ENCODE measurements at places on chromosomes 3 and 15.
A peak's percentile ranks its signal among the peaks of the same experiment; 100 is the strongest.

GRCh38 chr3:57961177-57961827 is 46.9 kb upstream of the FLNB start:
- DNase-seq = no peak

DNA sequence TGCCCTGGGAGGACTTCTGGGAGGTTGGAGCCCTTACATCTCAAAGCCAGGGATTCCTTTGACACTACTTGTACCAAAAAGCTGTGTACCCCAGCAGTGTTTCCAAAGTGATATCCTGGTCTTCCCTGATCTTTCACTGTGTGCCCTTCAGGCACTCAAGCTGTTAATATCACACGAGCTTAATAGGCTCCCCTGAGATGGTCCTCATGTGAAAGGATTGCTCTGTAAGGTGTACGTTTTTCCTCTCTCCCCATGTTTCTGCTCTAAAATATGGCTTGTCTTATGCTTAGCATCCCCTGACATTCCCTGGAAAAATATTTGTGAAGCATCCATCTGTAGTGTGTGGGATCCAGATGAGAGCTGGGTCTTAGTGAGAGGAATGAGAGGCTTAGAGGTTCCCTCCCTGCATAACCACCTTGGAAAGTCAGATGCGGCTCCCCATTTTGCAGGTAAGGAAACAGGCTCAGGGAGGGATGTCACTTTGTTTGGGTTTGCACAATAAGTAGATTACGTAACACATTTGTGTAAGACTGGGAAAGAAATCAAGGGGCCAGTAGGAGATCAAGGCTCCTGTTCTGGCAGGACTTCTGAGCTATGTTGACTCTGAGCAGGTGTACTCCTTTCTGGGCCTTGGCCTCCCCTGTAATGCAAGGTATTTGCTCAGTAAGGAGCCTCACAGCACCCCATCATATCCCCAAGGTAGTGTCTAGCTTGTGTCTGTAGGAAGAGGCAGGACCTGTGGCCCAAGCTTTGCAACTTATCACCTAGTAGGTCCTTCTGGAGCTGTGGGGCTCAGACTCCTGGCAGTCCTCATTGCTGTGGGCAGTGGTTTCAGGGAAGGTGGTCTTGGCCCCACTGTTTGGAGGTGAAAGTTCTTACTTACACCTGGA is 667 bp upstream of the ACOX2 start:
- DNase-seq = no peak

GRCh38 chr3:72015463-72015862 is 230.5 kb upstream of the PROK2 start:
- no peak for DNase-seq

GRCh38 chr3:154285221-154285620 is 39.1 kb downstream of the DHX36 start:
- no peak for DNase-seq

GRCh38 chr15:75131269-75131643 is 70.4 kb upstream of the C15orf39 start:
- DNase-seq = no peak

DNA sequence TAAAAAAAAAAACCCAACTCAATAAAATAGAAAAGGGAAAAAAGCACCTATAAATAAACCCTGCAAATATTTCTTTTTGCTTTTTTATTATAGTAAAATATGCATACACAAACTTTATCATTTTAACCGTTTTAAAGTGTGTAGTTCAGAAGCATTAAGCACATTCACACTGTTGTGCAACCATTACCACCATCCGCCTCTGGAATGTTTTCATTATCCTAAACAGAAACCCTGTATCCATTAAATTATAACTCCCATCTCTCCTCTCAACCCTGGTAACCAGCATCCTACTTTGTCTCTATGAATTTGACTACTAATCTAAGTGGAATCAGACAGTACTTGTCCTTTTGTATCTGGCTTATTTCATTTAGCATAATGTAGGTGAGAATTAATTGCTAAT is 15.0 kb downstream of the CDCP1 start:
- no peak for DNase-seq

DNA sequence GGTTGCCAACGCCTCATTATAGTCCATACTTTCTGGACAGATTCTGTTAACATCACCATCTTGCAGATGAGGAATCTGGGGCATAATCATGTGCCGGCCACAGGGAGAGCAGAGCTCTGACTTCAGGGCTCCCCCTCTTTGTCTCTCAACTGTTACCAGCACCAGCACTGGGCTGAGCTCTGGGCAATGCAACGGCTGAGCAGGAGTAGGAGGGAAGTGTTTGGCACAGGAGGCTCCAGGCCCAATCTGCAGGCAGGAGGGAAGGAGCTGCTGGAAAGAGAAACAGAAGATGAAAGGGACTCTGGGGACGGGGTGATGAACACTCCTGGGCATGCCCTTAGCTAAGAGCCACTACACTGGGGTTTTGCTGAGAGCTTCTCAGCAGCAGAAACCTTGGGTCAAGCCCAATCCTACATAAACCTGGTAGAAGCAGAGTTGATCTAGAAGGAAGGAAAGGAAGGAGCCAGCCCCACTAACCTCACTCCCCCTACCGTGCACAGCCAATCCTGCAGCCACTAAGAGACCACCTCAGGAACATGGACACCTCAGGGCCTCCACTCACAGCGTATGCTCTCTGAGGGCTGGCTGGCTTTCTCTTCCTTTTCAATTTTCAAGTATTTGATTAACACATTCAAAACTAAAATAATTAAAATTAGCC is 73.1 kb upstream of the SPATA12 start:
- DNase-seq = no peak

GRCh38 chr3:12719984-12720898 is 38.8 kb downstream of the TMEM40 start:
- DNase-seq = peak; percentile 61

DNA sequence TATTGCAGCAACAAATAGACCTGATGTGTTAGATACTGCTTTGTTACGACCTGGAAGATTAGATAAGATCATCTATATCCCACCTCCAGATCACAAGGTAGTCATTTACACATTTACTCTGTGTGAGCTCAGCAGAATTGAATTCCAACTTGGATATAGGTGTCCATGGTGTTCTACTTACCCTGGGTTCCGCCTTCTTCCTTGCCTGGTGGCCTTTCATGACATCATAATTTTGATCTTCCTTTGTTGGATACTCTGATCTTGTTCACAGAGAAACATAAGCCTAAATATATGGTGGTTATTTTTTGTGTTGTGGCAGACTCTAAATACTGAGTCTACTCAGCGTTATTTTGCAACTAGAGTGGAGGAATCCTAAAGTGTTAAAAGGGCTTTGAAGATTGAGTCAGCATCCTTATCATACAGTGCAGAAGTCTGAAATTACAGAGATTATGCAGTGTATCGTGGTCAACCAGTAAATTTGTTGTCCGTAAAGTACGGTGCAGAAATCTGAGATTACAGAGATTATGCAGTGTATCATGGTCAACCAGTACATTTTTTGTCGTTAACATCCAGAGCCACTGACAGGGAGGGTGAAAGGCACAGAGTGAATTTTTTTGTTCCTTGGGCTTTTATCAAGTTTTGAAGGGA is 39.1 kb upstream of the GATM start:
- no peak for DNase-seq

DNA sequence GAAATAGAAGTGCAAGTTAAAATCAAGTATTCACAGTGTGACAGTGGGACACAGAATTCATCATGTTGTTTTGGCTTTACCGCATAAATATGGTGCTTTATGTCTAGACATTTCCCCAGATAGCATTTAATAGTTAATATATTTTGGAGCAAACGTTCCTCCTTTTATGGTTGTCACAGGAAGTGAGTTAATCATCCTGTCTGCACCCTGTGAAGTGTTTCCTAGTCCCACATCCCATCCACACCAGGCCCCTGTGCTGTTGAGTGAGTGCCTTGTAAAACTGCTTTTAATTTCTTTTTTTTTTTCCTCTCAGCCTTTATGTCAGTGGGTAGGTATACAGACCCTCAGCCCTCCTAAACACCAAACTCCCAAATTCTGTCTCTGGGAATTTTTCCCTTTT is 393.7 kb downstream of the FEZF2 start:
- no peak for DNase-seq

- DNase-seq = no peak
Observed at GRCh38 chr3:38348903-38349302, 2.3 kb downstream of the XYLB start.

GRCh38 chr15:74621936-74622335 is 6.3 kb downstream of the CLK3 start:
- DNase-seq = no peak

DNA sequence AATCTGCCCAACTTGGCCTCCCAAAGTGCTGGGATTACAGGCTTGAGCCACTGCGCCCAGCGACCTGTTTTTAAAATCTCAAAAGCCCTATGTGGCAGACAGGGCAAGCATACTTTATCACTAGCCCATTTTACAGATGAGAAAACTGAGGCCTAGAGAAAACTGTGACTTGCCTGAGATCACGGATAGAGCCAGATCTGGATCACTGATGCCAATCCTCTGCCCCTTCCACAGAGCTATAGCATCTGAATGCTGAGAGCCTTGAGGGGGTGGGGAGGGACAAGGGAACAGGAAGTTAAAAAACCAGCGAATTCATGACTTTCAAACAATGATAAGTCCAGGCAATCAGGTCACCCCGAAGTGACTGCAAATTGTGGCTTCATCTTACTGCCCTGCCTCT is 7.3 kb downstream of the ANKRD63 start:
- no peak for DNase-seq

- no peak for DNase-seq
Observed at GRCh38 chr3:83065851-83066460, 1304.5 kb upstream of the GBE1 start.

DNA sequence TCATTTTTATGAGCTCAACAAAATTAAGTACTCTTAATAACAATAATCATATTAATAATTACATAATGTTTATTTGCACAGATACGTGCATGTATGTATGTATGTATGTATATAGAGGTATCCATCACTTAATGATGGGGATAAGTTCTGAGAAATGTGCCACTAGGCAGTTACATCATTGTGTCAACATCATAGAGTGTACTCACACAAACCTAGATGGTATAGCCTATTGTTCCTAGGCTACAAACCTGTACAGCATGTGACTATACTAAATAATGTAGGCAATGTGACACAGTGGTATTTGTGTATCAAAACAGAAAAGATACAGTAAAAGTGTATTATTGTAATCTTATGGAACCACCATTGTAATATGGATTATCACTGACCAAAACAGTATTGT is 874.7 kb upstream of the GBE1 start:
- no peak for DNase-seq

GRCh38 chr15:96184297-96184696 is 146.2 kb upstream of the NR2F2 start:
- DNase-seq = no peak

- no peak for DNase-seq
Observed at GRCh38 chr15:90056529-90056928, 45.7 kb downstream of the IDH2 start.

DNA sequence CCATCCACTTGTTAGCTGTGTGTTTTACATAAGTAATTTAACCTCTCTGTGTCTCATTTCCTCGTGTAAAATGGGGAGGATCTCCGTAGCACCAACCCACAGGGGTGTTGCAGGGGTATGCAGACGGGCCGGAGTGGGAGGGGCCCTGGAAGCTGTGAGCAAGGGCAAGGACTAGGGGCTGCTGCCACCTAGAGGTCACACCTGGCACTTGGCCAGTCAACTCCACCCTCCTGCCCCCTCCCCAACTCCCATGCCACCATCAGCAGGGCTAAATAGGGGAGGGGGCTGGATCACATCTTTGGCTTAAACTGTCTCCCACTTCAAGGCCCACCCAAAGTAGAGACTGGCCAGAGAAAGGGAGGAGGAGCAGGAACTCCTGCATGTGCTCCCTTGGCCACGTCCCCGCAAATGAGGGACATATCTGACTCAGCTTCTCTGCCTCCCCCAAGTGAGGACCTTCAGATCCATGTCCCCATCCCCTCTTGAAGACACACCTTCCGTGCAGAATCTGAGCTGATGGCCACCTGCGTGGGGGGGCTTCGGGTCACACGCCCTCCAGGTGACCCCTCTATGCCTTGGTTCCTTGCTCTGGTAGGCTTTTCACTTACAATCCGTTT is 2.6 kb downstream of the CCDC9B start:
- peak; percentile 79 for DNase-seq

GRCh38 chr3:57142411-57142723 is 22.8 kb downstream of the IL17RD start:
- no peak for DNase-seq

DNA sequence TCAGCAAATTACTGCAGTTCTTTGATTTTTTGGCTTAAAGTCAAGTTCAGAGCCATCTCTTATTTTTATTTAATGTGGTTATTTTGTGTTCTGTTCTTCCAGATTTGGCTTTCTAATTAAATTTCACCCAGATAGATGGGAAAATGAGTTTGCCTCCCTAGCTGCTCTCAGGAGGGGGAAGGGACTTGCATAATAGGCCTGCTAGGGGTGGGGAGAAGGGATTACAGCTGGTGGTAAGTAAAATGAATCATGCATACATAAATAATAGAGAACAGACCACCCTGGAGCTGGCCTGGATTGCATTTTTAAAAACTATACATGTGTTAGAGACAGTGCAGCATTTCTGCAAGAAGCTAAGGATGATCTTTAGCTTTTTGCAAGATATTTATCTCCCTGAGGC is 3.9 kb upstream of the PXYLP1 start:
- no peak for DNase-seq

DNA sequence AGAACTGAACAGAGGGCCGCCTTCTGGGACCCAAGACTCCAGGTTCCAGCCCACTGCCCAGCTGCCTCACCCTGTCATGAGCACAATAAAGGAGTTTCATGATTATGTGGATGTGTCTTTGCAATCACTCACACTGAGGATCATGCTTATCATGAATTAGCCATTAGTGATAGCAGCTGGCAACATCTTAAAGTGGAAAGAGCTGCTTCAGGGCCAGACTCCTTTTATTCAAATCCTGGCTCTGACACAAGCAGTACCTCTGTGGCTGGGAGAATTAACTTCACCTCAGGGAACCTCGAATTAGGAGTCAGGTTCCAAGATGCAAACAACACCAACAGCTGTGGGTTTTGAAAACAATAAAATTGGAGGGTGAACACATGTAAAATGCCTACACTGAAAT is 6.6 kb upstream of the SCAP start:
- DNase-seq = no peak

- no peak for DNase-seq
Observed at GRCh38 chr3:125160606-125161371, 51.8 kb downstream of the SLC12A8 start.

DNA sequence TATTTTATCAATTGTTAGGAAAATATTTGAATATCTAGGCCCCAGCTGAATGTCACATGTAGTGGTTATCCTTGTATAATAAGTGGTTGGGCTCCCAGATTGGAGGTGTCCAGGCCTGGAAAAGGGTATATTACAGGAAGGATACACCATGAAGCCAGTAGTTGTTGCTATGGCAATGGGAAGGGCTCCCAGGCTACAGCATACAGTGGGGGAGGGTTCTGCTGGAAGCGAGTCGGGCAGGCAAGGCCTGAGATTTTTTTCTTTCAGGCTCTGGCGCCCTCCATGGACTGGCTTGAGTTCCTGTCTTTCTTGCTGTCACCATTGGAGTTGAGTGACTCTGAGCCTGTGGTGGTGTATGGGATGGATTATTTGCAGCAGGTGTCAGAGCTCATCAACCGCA is 8.9 kb downstream of the ECE2 start:
- DNase-seq = no peak
